ENCODE measurements at places on chromosomes 5 and 9.
A peak's percentile ranks its signal among the peaks of the same experiment; 100 is the strongest.

DNA sequence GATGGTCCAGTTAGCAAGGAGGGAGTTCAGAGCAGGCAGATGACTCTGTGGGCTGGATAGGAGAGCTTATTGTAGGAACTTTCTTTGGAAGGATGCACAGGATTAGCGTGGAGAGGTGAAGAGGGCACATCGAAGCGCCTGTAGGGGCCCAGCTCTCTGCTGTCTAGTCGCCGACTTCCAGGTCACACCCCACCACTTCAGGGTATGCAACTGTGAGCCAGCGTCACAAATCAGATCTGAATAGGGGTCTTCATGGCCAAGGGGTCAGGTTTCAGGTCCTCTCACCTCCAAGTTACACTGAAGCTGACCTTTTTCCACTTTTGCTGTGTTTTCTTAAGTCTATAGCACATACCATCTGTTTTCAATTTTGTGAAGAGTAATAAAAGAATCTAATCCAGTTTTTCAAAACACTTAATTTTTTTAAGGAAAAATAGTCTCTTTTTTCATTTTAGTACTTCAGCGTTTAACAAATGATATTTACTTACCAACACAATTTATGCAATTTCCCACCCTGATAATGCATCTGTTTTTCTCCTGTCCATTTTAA is 364.2 kb upstream of the CLINT1 start:
- no peak for DNase-seq

GRCh38 chr5:41788941-41789368 is 81.3 kb downstream of the OXCT1 start:
- no peak for DNase-seq

GRCh38 chr5:76855961-76856360 is 6.1 kb downstream of the S100Z start:
- peak; percentile 26 for DNase-seq

DNA sequence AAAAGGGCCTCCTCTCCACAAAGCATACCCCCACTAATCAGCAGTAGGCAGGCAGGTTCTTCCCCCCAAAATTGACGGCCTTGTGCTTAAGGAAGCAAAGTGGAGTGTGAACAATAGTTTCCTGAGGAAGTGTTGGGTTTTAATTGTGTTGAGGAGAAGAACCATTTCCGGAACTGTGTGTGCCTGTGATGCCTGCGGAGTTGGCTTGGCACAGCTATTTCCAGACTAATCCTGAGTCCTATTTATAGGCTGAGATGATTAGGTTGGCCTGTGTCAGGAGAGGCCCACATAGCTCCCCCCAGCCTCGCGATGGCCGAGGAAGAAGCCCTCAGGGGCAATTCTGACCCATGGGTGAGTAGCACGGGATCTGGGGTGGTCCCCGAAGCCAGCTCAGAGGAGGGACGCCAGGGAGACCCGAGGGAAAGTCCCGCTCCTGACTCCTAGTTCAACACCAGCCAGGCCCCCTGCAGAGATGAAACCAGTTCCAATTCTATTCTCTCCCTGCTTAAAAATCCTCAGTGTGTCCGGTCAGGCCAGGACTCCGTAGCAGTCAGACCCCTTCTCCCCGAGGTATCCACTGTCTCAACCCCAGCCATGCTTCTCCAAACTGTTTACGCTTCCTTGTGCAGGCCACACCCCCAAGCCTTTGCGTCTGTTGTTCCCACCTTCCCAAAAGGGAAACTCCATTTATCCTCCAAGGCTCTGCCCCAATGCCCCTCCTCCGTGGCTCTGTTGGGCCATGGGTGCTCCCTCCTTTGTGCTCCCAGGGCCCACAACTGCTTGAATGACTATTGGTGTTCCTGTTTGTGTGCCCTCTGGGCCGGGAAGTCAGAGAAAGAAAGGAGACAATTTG is 18.1 kb downstream of the GSN start:
- DNase-seq = no peak

DNA sequence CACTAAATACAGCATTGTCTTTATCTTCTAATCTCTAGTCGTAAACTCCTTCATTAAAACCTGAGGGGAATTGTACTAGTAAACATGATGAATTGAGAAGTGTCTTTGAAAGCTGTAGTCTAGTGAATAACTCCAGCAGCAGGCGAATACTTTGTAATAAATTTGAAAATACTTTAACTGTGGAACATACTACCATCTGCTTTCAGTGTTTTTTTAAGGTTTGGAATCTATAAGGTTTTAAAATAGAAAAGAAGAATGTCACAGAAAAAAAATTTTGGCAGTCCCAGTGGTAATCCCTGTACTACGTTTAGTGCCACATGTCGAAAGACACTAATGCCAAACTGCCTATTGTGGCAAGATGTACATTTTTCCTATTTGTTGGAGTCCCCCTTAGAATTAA is 379.0 kb upstream of the NUDT12 start:
- DNase-seq = no peak

- DNase-seq = no peak
These were observed 1079.9 kb upstream of the ACO1 start for GRCh38 chr9:31304576-31304975.

GRCh38 chr9:97545486-97545885 is 44.0 kb downstream of the TMOD1 start:
- DNase-seq = no peak

GRCh38 chr9:132163457-132163875 is 1.6 kb downstream of the NTNG2 start:
- DNase-seq = no peak

- DNase-seq = no peak
These were observed 470 bp downstream of the IL31RA start for GRCh38 chr5:55851675-55851979.

DNA sequence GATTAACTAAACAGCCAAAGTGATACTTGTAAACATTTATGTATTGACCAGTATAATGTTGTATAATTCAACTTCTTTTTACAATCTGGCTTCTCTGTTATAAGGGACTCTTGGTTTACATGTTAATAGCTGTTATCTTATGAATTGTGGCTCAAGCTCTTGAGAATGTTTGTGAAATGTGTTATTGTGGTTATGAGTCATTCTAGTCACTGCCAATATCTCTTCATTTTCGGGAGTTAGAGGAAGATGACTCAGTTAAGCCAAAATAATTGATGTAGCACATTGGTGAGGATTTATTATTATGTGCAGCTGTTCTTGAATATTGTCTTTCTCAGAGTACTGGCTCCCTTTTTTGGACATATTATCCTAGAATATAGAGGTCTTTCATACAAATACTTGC is 655.2 kb upstream of the RIOK2 start:
- no peak for DNase-seq

DNA sequence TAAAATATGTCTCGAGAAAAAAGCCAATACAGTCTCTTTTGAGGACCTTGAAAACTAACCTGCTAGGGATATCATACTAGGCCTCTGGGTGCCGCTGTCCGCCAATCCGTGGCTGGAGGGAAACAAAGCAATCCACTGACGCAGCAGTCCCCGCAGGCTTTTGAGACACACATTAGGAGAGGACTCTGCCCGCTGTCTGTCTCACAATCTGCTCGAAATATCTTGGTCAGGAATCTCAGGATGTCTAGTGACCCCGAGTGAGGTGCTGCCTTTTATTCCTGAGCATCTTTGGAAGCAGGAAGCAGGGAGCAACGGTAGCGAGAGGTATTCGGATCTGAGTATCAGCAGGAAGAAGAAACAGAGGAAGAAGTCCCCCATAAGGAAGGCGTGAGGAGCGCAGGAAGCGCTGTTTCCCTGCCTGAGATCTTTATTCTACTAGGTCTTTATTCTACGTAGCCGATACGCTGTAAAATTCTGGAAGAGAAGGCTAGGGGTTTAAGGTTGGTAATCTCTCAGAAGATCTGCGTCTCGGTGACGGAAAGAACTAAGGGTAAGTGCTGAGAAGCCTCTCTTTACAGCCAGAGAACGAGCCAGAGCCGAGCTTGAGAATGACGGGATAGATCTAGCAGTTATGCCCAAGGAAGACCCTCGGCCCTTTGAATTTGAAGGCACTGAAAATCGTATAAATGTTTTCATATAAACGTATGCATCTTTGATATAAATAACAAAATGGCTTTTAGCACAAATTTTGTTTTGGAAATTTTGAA is 4.0 kb upstream of the PCDHGA1 start:
- peak; percentile 64 for DNase-seq

GRCh38 chr5:153256-153655 is 38.0 kb upstream of the LRRC14B start:
- no peak for DNase-seq

DNA sequence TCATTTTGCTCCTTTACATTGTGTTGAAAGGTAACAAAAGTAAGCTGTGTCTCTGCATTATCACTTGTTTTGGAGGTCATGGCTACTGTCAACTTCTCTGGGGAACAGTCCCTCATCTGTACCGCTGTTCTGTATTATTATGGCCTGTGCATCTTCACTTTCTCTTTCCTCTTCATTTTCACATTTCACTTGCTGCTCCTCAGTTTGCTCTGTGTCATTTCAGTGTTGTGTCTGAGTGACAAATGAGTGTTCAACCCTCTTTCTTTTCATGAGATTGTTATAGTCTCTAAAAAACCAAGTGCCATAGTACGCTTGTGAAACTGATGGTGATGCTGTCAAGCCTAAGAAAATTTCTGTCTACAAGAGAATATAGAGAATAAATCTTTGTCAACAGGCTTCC is 122.0 kb upstream of the FER start:
- no peak for DNase-seq

DNA sequence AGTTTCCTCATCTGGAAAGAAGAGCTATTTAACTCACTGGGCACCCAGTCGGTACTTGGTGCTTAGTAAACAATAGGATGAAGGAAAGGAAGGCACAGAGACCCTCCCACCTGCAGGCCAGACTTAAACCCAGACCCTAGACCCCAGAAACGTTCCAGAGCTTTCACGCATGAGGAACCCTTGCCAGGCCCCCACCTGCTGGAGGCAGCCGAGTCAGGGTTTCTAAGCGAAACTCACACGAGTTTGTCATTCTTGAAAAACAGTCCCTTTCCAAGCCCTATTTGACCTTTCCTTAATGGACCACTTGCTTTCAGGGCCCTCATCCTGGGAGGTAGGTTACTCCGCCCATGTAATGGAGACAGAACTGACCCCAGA is 30.6 kb downstream of the NDUFA8 start:
- no peak for DNase-seq

DNA sequence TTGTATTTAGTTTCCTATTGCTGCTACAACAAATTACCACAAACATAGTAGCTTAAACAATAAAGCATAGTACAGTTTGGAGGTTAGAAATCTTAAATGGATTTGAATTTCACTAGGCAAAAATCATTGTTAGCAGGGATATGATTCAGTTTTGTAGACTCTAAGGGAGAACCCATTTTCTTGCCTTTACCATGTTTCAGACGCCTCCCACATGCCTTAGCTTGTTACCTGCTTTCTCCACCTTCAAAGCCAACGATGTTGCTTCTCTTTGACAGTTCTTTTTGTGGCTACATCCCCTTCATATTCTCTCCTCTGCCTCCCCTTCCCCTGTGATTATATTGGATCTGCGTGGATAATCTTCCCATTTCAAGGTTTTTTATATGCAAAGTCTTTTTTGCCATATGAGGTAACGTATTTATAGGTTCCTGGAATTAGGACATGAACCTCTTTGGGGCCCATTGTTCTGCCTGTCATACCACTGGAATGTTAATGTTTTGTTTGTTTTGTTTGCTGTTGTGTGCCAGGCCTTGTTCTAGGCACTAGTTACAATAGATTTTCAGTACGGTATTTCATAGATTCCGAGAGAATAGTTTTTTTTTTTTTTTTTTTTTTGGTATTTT is 54.1 kb downstream of the UHRF2 start:
- no peak for DNase-seq

- DNase-seq = peak; percentile 8
These were observed 216.2 kb upstream of the CLINT1 start for GRCh38 chr5:158074992-158075769.

- no peak for DNase-seq
These were observed 182.1 kb downstream of the ADCY2 start for GRCh38 chr5:7578071-7578470.

DNA sequence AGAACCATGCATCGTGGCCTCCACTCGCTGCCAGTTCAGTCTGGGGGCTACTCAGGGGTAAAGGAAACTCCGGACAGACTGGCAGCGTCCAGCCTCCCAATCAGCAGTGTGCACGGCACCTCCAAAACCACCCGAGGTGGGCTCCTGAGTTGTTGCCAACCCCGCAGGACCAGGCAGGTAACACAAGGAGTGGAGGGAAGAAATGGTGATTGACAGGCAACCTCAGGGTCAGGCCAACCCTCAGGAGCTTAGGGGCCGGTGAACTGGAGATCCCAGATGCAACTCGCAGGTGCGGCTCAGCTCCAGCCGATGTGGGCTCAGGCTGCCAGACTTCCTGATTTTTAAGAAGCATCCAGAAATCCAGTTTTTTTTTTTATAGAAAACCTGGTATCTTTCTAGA is 37.3 kb upstream of the AKNA start:
- no peak for DNase-seq

- no peak for DNase-seq
These were observed 551.0 kb downstream of the CCDC171 start for GRCh38 chr9:16103620-16104397.

DNA sequence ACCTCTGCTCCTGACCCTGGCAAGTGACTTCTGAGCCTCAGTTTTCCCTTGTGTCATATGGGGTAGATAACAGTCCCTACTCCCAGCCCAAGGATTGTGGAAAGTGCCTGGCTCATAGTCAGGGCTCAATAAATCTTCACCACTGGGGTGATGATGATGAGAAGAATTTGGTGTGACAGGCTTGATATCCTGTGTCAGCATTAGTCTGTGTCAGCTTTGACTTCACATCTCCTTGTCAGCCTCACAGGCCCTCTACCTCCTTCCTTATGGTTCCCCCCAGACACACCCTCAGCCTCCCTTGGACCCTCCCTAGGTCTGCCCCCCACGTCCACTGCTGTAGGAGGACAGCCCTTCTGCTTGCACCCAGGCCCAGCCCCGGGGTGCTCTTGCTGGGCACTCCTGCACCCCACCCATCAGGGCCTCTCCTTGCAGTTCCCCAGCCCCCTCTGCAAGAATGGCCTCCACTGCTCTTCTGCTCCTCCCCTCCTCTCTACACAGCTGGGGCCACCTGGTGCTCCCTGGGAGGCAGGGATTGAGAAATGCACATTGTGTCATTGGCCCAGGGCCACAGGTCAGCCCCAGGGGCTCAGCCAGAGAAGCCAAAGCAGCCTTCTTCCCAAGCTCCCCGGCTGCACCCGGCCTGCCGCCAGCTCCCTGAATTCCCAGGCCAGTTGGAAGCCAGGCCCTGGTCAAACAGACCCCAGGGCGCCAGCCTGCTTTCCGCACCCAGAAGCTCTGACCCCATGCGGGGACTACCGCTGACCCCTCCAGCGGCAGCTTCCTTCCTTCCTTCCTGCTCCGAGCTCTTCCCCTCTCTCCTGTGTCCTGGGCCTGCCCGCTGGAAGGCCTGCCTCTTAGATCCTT is 7.7 kb downstream of the FGFR4 start:
- DNase-seq = no peak

DNA sequence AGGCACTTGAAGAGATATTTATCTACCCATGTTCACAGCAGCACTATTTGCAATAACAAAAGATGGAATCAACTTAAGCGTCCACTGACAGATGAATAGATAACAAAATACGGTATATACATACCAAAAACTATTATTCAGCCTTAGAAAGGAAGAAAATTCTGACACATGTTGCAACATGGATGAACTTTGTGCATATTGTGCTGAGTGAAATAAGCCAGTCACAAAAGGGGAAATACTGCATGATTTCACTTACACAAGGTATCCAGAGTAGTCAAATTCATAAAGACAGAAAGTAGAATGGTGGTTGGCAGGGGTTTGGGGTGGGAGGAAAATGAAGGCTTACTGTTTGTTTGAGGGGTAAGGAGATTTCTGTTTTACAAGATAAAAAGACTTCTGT is 66.0 kb downstream of the FBN2 start:
- DNase-seq = no peak
